Activated T-helper 1 cell treated with anti-CD3 and anti-CD28 coated beads, Interleukin-2, amount 50 U/mL, for 16 hours (primary cell): ENCODE measurements at places on chromosomes 3 and 15.

DNA sequence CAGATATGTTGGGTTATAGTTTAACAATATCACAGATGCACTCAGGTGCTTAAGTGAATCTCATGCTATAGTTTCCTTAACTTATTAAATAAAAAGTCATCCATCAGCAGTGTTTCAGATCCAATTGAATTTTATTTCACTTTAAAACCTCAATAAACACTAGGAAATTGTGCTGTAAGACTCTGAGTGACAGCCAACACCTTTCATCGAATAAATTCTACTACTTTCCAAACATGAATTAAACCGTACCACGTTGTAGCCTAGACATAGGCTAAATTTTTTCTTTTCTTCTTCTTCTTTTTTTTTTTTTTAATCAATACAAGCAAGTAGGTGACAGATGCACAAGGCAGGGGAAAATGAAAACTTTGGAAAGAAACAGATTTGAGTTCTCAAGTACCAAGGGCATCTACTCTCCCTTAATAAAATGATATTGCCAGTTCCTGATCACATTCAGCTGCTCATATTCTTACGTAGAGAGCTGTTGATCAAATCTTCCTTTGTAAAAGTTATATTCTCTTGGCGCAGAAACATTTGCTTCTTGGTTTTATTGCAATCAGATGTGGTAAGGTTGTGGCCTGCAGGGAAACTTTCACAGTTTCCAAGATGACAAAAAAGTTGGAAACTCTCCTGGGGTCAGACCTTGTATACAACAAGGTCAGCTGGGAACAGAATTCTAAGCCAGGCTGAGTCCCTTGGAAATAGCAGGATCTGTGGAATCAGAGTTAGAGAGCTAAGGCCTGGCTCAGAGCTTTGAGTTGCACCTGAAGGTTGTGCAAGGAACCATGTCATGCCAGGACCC, 147.7 kb downstream of the CD47 start:
- no peak for DNase-seq

DNA sequence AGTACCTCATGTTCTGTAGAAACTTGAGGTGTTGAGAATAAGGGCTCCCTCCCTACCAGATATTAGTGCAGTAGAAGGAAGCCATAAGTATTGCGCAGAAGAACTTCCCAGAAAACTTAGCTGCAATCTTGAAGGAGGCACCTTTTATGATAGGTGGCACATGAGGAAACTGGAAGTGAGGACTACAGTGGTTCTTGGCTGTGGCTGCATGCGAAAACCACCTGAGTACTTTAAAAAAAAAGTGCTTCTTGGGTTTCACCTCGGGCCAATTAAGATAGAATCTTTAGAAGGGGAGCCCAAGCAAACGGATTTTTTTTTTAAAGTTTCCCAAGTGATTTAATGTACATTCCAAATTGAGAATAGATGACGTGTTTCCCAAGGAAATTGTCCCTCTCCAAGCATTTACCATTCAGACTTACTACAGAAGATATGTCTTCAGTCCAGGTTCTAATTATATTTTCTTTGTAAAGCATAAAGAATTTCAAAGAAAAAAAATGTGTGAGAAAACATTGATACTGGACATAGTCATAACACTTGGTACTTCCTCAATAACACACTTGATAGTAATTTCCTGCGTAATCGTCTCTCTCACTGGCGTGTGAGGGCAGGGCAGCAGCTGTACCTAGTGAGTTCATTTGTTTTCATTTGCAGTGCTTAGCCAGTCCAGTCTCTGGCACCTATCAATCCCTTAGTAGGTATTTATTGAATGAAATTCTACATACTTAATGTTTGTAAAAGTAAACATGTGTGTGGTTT, 12.3 kb upstream of the NR1I2 start:
- no peak for DNase-seq

GRCh38 chr3:143439817-143440216, 320.2 kb downstream of the CHST2 start:
- no peak for DNase-seq

DNA sequence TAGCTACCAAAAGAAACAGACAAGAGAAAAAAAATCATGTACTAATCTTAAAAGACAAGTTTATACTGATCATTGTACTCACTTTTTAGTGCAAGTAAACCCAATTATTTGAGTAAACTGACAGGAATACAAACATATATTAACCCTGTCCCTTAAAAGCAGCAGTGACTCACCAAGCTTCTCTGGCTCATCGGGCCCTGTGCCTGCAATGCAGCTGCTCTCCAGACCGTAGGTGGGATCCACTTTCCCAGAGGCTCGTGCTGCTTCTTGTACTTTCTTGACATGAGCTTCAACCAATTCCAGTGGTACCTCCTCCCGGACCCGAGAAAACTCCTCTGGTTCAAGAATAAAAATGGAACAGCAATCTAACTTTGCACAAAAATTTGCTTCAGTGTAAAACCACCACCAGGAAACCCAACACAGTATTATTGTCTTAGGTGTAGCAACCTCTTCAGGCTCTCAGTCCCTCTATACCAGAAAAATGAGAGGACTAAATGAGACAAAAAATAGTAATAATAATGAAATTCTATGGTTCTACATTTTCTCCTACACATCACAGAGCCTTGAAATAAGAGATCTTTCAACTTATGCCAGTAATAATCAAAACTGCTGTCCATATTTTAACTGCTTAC, 82.6 kb upstream of the CSPG5 start:
- no peak for DNase-seq

DNA sequence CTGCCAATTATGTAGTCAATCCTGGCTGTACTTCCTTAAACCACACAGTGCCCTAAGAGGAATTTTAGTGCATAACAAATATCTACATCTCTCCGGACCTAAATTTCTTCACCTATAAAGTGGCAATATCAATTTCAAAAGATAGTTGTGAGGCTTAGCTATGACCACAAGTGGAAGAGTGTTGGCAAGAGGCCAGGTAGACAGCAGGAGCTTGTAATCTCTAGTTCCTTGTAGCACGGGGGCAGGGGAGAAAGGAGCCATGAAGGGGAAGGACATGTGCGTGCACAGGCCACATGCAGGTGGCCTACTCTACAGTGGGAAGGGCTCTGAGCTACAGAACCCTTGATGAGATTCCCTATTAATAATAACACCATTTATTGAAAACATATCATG, 269.7 kb downstream of the ABHD5 start:
- no peak for DNase-seq

- DNase-seq, result no peak
These were observed 43.4 kb downstream of the GPR160 start for GRCh38 chr3:170081079-170081741.

DNA sequence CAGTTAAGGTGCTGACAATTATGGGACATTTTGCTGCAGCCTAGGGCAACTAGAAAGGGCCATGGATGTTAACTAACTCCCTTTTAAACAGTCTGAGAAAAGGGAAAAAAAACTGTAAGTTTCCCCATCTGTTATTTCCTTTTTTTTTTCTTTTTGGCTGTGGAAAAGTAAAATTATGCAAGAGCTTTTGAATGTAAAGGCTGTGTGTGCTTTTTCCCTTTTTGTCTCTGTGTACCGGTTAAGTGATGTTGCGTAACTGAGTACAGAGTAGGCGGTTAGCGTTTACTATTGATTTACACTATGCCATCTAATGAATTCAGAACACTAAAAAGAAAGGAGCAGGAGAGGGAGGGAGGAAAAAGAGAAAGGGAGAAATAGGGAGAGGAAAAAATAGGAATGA, 403.6 kb downstream of the TIGIT start:
- DNase-seq, result no peak

DNA sequence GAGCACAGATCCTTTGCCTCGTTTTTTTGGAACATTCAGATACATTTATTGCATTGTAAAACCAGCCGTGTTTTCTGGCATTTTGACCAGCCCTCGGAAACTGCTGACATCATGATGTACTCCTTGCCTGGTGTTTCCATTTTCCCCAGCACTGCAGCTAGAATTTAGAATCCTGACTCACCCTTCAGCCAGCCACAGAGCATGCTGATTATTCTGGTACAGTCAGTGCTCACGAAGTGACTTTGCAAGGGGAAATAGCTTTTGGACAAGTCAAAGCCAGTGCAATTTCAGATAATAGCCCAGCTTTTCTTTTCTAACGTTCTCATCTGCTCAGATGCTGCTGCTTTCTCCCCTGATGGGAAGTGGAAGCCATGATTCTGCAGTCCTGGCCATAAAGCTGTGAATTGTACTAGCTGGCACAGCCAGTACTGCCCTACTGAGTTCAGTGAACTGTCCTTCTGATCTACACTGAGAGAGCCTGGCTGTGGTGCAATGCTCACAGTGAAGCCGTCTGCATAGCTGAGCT, 12.1 kb upstream of the CNBP start:
- DNase-seq, result no peak

DNA sequence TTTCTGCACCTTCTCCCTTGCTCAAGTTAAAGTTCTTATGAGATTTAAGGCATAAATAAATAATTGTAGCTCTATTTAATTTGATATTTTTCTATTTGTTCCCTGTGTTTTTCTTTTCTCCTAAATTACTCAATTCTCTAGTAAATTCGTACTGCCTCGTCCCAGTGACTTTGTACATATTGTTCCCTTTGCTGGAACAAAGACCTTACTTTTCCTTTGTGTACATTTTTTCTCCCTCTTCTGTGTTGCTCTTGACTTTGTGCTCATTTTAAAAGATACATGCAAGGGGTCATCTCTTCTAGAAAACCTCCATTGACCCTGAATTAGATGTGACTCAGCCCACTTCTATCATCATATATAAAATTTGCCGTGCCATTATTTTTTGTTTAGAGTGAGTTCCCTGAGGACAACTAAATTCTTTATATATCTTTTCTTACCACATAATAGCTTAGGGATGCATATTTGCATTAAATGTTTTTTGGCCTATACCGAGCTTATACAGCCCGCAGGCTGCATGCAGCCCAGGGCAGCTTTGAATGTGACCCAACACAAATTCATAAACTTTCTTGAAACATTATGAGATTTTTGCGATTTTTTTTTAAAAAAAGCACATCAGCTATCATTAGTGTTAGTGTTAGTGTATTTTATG, 29.6 kb downstream of the PPP4R2 start:
- no peak for DNase-seq

DNA sequence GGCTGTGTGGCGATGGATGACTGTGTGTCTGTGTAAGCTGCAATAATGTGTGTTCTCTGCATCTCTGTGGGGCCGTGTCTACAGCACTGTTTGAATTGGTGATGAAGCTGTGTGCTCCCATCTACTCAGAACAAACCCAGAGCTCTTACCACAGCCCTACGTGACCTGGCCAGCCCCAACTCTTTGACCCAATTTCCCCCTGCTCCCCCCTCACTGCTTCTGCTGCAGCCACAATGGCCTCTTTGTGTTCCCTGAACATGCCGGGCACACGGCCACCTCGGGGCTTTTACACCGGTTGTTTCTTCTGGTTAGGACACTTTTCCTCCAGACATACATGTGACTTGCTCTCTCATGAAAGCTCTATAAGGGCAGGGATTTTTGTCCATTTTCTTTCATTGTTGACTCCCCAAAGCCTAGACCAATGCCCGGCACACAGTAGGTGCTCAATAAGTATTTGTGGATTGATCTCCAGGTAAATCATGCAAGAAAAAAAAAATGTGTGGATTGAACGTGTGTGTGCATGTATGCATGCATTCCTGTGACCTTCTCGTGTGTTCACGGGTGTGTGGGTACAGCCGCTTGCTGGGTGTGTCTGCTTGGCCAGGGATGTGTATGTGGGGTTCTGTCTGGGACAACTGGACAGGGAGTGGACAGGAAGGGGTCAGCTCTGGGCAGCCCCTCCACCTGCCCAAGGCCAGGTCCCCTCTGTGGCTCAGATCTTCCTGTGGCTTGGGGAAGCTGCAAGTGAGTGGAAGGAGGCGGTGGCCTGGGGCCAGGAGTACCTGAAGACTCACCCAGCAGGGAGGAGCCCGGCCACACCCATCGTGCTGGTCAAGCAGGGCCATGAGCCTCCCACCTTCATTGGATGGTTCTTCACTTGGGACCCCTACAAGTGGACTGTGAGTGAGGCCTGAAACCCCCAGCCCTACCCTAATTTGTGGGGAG, 14.8 kb downstream of the VILL start:
- no peak for DNase-seq

DNA sequence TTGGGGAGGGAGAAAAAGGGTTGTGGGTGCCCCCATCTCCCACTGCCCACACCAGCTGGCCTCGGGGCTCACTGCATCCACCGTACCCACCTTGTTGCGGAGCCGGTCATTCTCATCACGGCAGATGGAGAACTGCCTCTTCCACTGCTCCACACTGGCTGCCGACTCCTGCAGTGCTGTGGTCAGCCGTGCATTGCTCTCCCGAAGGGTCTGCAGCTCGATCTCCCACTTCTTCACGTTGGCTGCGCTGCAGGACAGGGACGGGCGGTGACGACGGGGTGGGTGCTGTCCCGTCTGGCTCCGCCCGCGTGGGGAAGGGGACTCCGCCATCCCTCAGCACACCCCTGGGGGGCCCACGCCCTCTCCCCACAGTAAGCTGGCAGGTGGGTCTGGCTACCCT, 45.1 kb downstream of the WHAMM start:
- no peak for DNase-seq
